ENCODE measurements at places on chromosomes 1 and 21.

DNA sequence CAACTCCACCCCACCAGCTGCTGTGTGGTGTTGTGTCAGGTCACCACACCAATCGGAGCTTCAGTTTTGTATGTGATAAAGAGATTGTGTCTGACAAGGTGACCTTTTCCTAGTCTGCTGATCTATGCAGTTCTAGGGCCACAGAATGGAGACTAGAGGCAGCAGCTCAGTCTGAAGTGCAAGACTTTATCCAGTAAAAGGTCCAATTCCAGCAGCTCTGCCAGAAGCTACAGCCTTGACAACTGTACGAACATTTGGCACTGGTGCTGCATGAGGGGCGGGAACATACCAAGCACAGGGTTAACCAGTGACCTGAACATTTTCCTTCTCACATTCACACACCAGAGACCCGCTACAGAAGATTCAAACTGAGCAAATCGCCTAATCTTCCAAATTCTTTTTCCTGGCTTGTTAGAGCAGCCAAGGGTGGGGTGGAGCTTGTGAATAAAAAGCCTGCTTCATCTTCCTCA, 9.3 kb downstream of the FMO1 start:
- DNase-seq = no peak

GRCh38 chr1:248710305-248710900, 7.8 kb upstream of the OR14I1 start:
- no peak for DNase-seq

GRCh38 chr1:198318085-198318484, 161.3 kb downstream of the NEK7 start:
- no peak for DNase-seq

DNA sequence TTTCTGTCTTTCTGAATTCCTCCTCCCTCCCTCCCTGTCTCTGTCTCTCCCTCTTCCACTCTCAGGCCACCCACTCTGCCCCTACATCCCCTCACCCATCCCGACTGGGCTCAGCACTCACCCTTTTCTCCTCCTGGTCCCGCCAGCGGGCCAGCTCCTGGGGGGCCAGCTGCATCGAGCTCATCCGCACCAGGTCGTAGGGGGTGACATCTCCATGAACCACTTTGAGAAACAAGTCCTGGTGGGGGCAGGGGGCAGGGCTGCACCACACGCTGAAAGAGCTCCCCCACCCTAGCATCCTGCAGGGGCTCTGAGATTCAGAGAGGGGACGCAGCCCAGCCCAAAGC, 17.8 kb downstream of the SPOCD1 start:
- no peak for DNase-seq

GRCh38 chr1:177118901-177119300, 45.6 kb downstream of the ASTN1 start:
- no peak for DNase-seq

- no peak for DNase-seq
Observed at GRCh38 chr1:181767001-181767708, 283.8 kb downstream of the CACNA1E start.

- DNase-seq = no peak
Observed at GRCh38 chr1:43273708-43274107, 3.9 kb downstream of the TMEM125 start.

DNA sequence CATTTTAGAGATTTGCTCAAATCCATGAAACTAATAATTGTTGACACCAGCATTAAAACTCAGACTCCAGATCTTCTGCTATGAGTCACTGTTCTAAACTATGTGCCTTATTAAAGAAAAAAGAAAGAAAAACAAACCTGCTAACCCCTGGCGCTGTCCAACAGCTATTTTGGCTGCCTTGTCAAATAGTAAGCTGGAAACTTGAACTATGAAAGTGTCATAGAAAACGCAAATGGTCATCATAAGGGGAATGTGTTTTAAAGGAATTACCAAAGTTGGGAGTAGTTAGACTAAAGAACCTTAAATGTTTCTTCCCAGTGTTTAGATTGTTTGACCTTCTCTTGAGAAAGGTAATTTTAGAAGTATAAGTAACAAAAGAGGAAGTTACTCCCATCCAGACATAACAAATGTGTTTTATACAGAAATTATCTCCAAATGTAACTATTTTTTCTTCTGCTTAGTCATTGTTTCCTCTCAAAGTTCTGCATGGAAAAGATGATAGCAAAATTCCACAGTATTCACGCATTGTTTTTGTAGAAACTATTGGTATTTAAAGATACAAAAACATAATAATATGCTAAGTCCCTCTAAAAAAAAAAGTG, 272.4 kb downstream of the TPR start:
- DNase-seq = peak; percentile 53

GRCh38 chr1:73044241-73045036, 762.1 kb upstream of the NEGR1 start:
- DNase-seq = no peak

GRCh38 chr1:214361636-214362035, 80.7 kb downstream of the SMYD2 start:
- DNase-seq = no peak

- no peak for DNase-seq
Observed at GRCh38 chr21:46092811-46093667, 4.9 kb upstream of the COL6A2 start.

DNA sequence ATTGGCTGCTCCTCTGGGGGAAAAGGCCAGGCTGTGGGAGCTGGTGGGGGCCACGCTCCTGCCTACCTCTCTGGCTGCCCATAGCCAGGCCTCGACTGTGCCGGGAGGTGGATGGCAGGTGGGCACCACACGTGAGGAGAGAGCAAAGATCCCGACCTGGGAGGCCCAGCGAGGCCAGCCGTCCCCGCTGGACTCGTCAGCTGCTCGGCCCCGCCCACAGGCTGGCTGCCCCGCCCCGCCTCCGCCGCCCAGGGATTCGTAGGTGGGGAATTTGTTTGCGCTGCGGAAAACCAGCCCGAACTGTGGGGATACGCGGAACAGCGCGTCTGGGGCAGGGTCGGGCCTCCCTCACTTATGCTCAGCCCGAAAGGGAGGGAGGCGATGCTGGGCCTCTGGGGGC, 31.7 kb downstream of the TP73 start:
- DNase-seq = no peak

- DNase-seq = no peak
Observed at GRCh38 chr1:227434808-227435444, 116.6 kb upstream of the CDC42BPA start.

- no peak for DNase-seq
Observed at GRCh38 chr1:31571340-31572295, 4.7 kb upstream of the TINAGL1 start.

DNA sequence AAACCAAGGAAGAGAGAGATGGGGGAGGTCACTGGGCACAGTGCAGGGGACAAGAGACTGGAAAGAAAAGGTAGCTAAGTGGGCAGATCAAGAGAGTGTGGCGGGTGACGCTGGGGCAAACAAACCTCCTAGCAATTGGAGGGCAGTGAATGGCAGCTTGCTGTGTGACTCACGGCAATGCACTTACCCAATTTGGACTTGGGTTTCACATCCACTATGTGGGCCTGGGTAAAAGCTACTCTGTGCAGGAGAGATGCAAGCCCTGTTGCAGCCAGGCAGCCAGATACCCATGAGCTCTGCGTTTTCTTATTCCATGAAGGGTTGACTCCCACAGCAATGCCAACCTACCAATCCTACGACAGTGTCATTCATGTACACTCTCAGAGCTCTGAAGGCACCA, 9.5 kb downstream of the PLXNA2 start:
- DNase-seq = no peak

DNA sequence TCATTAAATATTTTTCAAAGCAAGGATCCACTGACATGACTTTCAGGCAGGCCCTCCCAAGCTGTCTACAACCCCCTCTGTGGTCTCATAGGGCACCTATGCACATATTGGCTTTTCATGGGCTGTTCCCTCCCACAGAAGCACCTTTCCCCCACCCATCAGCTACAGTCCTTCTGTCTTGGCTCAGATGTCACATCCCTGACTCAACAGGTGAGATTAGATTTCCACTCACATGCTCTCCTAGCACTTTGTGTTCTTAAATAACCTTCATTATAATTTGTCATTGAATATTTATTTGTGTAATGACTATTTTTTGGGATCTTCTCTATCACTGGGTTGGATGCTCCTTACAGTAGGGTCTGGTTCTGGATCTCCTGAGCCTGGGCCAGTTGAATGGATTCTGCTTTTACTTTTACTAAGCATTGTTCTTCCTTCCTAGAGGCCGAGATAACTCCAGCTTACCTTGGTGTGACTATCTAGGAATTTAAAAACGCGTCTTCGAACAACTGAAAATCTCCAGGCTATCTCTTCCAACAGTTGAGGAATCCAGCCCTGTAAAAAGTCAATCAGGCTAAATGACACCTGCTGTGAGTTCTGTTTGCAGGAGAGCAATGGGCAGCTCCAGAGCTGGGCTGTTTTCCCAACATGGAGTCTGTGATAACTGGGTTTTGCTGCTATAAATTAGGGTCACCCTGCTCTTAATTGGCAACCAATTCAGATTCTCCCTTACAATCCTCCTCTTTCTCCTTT, 16.2 kb downstream of the ROR1 start:
- DNase-seq = no peak

- no peak for DNase-seq
Observed at GRCh38 chr21:45031571-45032191, 42.7 kb upstream of the ADARB1 start.

Measured in fibroblast of skin of left biceps (primary cell).